Tongue (tissue), 3 donors: ENCODE measurements at places on chromosomes 2 and 18. TPM values are rescaled to one million over a fixed set of nuclear protein-coding genes. Genes with fewer than 3 reads are reported as not detected.

The DARS1 gene
- 88.5 TPM for total RNA-seq

The PPM1G gene
- 41.3 TPM for total RNA-seq

The CIB4 gene
- total RNA-seq: not detected

The STPG4 gene
- not detected for total RNA-seq

The PDCD1 gene
- not detected for total RNA-seq

The ST8SIA3 gene
- total RNA-seq: 0.10 TPM

The MOCOS gene
- total RNA-seq: 0.31 TPM

The UGT1A1 gene
- total RNA-seq: 0.41 TPM

The RNF152 gene
- 75.6 TPM for total RNA-seq

The SLC4A5 gene
- total RNA-seq: 2.6 TPM

The SERPINB13 gene
- 17.5 TPM for total RNA-seq

The NT5DC4 gene
- 0.21 TPM for total RNA-seq

The PPM1B gene
- 39.8 TPM for total RNA-seq

The DNAJC5G gene
- total RNA-seq: not detected

The POTEC gene
- not detected for total RNA-seq

The MORN2 gene
- total RNA-seq: 9.9 TPM

The PTMA gene
- total RNA-seq: 543 TPM

The CWC22 gene
- total RNA-seq: 24.4 TPM

The RAB31 gene
- total RNA-seq: 31.0 TPM

The IL36B gene
- not detected for total RNA-seq

The POLE4 gene
- 19.1 TPM for total RNA-seq

The TGOLN2 gene
- 94.0 TPM for total RNA-seq

The SCN7A gene
- 71.0 TPM for total RNA-seq

The ORC4 gene
- total RNA-seq: 91.0 TPM

The CNGA3 gene
- 0.51 TPM for total RNA-seq

The RAB10 gene
- total RNA-seq: 96.6 TPM

The CNOT9 gene
- 38.2 TPM for total RNA-seq

The RPS27A gene
- total RNA-seq: 1,190 TPM

The FRZB gene
- total RNA-seq: 38.0 TPM

The PDE11A gene
- total RNA-seq: 0.51 TPM

The STAT4 gene
- 4.8 TPM for total RNA-seq

The C18orf54 gene
- total RNA-seq: 9.5 TPM

The SCN1A gene
- total RNA-seq: 0.10 TPM

The SERPINB2 gene
- 9.7 TPM for total RNA-seq

The TACR1 gene
- total RNA-seq: 0.41 TPM

The ALPP gene
- not detected for total RNA-seq

The PCARE gene
- total RNA-seq: 3.3 TPM

The RNF125 gene
- 8.0 TPM for total RNA-seq

The SMYD1 gene
- 308 TPM for total RNA-seq

The FSIP2 gene
- 3.1 TPM for total RNA-seq

The NYAP2 gene
- 0.10 TPM for total RNA-seq

The KCNG3 gene
- total RNA-seq: 0.62 TPM

The TGFA gene
- 6.3 TPM for total RNA-seq

The SCN3A gene
- 2.8 TPM for total RNA-seq

The LRRTM4 gene
- total RNA-seq: 2.4 TPM

The GAL3ST2 gene
- total RNA-seq: not detected

The TRIM43 gene
- not detected for total RNA-seq

The LONRF2 gene
- 5.1 TPM for total RNA-seq

The DNER gene
- total RNA-seq: 1.3 TPM

The TCF23 gene
- not detected for total RNA-seq

The GKN2 gene
- not detected for total RNA-seq

The ERFE gene
- 14.1 TPM for total RNA-seq

The DPY30 gene
- 45.7 TPM for total RNA-seq

The GULP1 gene
- 62.0 TPM for total RNA-seq
